Sciatic nerve (tissue), 2 donors: ENCODE measurements at places on chromosomes 6 and 20. TPM values are rescaled to one million over a fixed set of nuclear protein-coding genes. Genes with fewer than 3 reads are reported as not detected.

GRCh38 chr6:46932526-46933319 is 11.0 kb upstream of the ADGRF5 start:
- DNase-seq: no peak

DNA sequence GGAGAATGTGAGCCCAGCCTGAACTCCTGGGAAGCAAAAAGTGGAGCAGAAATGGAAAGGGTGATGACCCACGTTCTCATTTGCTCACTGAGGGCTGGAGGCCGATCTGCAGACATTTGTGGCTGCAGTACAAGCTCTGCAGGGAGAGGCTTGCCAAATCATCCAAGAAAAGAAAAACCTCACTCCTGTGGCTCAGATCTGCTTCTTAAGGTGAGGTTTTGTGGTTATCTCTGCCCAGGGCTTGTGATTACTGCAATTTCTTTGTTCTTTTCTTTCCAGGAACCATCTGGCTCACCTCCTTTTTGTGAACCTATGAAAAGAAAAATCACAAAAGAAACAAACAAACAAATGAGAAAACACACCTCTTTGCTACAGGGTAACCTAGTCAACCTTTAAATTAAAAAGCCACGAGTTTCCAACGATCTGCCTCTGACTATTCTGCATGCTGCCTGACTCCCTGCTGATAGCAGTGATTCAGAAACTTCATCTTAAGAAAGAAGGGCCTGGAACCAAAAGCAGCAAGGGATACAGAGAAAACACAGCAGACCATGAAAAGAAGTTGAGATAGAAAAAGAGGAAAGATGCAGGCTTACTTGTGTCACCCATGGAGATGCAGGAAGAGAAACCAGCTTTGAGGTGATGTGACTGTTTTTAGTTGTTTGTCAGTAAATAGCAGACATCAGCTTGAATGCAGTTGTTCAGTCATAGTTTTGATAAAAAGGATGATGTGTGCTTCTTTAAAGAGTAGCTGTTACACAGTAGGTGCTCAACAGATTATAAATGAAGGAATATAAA is 165.1 kb downstream of the LMBRD1 start:
- DNase-seq: no peak

DNA sequence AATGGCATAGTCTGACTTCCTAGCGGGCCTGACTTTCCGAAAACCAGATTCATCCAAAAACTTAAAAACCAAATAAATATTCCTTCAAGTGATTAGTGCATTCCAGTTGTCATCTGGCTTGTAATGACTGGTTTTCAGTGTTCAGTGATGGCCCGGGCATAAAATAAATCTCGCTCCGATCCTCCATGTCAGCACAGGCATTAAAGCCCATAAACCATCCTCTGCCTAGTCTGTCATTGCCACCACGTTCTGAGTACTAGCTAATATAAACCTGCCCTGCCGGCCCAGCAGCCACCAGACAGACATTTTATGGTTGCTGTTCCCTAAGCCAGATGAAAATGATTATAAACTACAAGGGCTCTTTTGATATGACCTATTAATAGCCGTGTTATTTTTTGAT is 232.3 kb upstream of the GMDS start:
- no peak for DNase-seq

GRCh38 chr6:83962582-83962981 is 71.0 kb upstream of the MRAP2 start:
- DNase-seq: no peak

DNA sequence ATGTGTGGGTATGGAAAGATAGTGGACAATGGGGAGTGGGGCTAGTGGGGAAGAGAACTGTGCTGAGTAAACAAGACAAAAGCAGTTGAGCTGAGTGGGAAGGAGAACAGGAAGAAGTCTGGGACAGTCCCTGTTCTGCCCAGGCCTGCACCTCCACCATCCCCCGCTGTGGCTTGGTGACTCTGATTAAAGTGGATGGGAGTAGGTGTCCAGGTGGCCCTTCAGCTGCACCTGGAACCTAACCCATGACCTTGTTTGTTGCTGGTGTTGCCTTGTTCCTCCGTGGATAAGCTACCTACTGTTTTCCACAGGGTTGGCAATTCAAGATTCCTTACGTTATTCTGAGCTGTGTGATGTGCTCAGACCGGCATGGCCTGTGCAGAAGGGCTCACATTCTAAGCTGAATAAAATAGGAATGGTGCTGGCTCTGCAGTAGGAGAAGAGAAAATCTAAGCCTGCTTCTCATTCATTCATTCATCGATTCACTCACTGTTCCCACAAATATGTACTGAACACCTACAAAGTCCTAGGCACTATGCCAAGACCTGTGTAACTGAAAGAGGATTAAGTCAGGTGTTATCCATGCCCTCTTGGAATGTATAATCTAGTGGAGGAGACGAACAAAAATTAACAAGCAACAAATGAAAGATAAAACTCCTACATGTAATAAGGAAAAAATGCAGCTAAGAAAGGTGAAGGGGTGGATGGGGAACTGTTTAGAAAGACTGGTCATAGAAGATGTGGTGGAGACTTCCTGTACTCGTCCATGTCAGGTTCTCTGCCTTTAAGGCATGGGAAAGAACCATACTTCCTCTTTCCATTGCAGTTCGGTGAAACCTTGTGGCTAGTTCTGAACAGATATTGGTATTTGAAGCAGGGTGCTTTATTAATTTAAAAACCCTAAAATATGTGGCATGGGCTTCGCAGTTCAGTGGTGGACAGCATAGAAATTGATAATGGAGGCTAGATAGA is 10.1 kb upstream of the CALHM6 start:
- no peak for DNase-seq

DSP gene
- 7.2 TPM for total RNA-seq

SNRNP48 gene
- total RNA-seq: 14.6 TPM

MUCL3 gene
- total RNA-seq: 0.18 TPM

PRKN gene
- total RNA-seq: 15.9 TPM
